Muscle of arm (tissue), 14 donors: ENCODE measurements at places on chromosomes 7 and 10. TPM values are rescaled to one million over a fixed set of nuclear protein-coding genes. Genes with fewer than 3 reads are reported as not detected.
A peak's percentile ranks its signal among the peaks of the same experiment; 100 is the strongest.

GRCh38 chr7:142405122-142405765 lies 147.4 kb upstream of the PRSS58 start:
- DNase-seq = no peak

GPR15LG gene
- not detected for polyA plus RNA-seq

- DNase-seq = peak; percentile 38
These were observed 15.2 kb upstream of the PPP2R2D start for GRCh38 chr10:131885391-131886165.

GRCh38 chr10:28710202-28710886 lies 33.0 kb downstream of the BAMBI start:
- no peak for DNase-seq

OR2A7 gene
- polyA plus RNA-seq = 2.3 TPM

DNA sequence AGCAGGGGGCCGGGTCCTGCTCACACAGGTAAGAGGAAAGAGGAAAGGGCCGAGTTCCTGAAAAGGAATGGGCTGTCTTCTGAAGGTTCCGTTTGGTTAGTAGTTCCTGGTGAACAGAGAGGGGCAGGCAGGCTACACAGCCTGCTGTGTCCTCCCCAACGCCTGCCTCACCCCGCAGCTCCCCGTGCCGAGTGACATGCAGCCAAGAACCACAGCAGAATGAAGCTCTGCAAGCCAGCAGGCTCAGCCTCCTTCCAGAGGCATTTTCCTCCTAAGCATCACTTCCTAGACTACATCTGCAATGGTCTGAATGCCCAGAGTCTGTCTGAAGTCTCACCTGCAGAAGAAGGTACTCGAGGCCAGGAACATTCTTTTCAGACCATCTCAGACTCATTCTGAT lies 202.4 kb upstream of the TCERG1L start:
- peak; percentile 11 for DNase-seq

DNA sequence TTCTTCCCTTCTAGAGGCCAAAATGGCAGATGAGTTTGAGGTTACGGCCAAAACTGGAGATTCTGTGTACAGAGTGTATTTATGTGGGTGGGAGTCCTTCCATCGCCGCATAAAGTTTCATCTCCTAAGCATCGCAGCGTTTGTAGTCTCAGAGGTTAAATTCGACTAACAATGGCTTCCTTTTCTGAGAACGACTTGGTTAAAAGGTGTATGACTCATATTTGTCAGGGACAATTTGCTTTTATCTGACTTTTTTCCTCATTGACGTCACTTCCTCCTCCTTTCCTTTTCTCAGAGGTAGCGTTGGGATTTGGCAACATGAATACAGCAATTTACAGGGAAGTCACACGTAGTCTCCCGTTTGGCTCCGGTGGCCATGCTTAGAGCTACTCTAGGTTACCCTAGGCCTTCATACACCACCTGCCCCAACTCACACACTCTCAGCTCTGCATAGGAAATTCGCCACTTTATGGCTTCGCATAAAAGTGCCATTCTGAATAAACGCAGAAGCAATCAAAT lies 37.6 kb upstream of the TCF7L2 start:
- no peak for DNase-seq

DNA sequence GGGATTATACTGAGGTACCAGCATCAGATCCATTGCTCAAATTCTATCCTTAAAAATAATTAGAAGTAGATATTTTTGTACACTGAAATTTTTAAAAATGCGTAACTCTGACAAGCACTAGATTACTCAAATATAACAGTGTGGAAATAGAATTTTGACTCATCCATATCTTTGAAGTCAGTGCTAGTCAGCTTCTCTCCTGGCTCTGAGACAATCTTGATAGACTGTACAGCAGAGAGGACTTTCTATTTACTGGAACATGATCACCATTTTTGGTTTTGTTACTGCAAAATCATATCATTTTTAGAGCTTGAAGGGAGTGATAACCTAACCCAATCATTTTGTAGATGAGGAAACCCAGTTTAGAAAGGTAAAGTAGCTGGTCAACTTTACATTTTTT lies 195.0 kb downstream of the MTERF1 start:
- DNase-seq = no peak
